EL (cell line): ENCODE measurements at places on chromosomes 3 and 15.

GRCh38 chr15:67413770-67414390 lies 107.1 kb upstream of the C15orf61 start:
- DNase-seq, result peak; percentile 92

- DNase-seq, result peak; percentile 19
These were observed 7.6 kb upstream of the HES1 start for GRCh38 chr3:194128202-194128918.

DNA sequence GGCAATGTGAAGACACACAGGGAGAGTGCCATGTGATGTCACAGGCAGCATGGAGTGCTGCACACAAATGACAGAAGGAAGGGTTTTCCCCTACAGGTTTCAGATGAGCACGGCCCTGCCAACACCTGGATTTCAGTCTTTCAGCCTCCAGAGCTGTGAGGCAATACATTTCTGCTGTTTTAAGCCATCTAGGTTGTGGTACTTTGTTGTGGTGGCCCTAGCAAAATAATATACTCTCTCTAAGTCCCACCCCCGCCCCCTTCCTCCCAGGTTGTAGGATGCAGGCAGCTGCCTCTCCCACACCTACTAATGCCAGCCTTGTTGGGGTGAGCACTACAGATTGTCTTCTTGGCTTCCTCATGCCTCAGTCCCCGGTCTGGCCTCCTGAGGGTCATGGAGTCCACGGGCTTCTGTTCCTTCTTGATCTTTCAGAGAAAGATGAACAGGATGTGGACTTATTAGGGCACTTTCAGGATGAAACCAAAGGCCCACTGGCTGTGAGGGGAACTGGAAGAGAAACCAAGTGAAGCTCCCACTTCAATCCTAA lies 180.0 kb downstream of the CD47 start:
- no peak for DNase-seq

DNA sequence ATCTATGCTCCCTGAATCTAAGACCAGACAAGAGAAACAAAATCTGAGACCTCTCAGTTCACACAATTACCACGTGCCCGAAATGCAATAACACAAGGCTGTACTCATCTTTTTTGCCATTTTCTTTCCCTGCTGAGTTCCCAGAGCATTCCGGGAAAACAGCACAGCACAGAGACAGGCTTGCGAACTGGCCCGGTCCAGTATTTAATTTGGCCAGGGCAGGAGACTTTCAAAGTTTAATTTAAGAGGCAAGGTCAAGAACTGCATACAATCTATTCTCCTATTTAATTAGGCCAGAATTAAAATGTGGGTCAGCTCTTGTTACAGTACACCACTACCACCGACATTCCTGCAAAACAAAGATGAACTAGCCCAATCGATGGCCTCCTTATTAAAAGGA lies 87.5 kb upstream of the SNRPA1 start:
- DNase-seq, result no peak

GRCh38 chr3:137787529-137787928 lies 23.4 kb downstream of the SOX14 start:
- DNase-seq, result no peak

DNA sequence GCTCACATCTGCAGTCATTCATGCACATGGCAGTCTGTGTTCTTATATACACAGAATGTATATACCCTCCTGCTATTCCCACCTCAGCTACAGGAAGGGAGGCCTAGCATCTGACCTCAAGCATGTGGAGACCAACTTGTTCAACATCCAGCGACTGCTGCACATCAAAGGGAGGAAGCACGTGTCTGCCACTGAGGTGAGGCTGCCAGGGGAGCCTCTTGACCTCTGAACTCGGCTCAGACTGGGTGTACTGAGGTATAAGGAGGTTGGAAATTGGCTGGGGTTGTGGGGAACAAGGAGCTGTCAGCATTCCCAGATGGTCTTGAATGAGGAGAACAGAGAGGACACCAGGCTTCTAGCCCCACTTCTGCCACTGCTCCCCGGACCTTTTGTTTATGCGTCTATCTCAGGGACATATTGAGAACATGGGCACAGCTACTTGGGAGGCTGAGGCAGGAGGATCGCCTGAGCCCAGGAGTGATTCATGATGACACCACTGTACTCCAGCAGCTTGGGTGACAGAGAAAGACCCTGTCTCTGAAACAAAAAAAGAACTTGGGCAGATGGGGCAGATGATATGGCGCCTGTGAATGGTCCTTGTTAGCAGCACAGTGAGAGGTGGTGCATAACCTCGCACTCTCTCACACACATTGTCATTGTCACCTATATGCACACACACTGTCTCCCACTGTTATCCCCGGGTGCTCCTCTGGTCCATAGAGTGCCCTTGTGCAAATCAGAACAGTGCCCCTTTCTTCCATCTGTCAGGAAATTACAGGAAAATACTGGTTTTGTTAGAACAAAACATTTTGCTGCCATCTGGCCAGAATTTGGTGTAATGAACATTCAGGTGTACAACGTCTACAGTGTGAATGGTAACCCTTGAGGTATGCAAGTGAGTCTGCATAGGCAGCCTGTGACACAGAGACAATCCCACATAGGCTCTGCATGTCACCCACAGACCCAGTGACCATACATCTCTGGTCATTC lies 5.4 kb downstream of the VILL start:
- DNase-seq, result no peak

GRCh38 chr3:107062787-107063186 lies 314.5 kb upstream of the CCDC54 start:
- DNase-seq, result peak; percentile 65

- DNase-seq, result peak; percentile 56
These were observed 30.7 kb upstream of the WDR49 start for GRCh38 chr3:167684388-167684993.

DNA sequence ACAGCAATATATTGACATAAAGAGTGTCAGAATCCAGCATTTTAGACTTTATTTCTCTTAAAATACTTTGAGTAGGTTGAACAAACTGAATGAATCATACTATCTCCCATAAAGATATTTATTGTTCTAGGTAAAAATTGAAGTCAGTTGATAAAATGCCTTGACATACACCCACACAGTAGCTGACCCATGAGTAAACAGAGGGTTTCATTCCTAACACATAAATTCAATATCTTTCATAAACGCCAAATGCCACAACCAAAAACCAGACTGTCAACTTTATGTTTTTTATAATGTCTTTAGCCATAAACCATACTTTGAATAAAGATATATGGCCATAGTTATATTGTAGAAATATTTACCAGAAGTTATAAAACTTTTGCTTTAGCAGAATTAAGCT lies 742.4 kb downstream of the NAALADL2 start:
- no peak for DNase-seq

GRCh38 chr3:138180375-138181029 lies 5.8 kb upstream of the DBR1 start:
- peak; percentile 28 for DNase-seq

DNA sequence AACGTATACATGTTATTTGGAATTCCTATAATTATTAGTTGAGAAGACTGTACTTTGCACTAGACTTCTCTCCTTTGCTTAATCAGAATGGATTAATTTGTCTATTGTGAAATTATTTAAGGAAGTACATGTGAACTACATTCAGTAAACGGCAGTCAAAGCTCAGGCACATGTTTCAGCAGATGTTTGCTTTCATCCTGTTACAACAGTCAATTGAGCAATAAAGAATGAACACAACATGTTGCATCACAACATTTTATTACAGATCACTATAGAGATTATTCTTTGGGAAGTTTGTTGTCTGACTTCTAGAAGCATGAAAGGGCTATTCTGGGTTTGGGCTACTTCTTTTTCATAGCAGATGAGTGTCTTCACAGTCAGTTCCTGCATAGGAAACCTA lies 39.2 kb downstream of the RAB27A start:
- DNase-seq, result peak; percentile 23

- DNase-seq, result no peak
These were observed 21.7 kb downstream of the KCNMB3 start for GRCh38 chr3:179229177-179229576.

- DNase-seq, result no peak
These were observed 321.7 kb downstream of the GABRG3 start for GRCh38 chr15:27292641-27293040.

DNA sequence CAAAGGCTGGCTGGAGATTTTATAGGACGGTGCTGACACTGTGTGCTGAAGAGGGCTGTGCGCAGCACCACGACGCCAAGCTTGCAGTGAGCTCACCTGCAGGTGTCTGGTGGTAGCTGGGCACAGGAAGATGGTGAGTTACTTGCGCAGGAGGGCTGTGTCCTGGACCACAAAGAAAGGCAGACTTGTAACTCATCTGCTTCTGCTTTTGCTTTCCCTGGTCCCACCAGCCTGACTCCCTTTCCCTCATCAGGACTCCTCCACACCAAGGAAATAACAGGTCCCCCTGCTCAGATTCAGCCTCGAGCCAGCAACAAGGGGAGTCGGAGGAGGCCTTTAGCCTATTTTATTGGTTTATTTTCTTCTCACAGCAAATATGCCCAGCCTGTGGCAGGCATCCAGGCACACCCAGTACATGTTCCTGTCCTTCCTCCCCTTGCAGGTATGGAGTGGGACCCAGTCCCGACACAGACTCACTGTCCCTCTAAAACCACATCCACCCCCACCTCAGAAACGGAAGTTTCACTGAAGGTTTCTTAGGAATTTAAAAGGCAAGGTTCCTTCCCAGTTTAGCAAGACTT lies 35.6 kb upstream of the FLNB start:
- no peak for DNase-seq

DNA sequence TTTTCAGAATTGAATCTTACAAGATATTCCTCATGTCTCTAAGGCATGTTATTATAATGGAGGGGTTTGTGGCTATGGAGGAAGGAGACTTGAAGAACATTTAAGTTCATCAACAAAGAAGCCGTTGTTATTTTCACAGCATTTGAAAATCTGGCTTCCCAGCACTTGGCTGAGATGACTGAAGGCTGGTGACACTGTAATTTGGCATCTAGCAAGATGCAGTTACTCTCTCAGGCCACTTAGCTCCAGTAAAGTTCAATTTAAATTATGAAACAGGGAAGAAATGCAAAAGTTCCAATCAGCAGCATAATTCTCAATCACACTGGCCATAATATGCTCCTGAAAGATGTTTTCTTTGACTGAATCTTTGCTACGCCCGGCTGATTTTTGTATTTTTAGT lies 139.4 kb upstream of the NUDT16 start:
- DNase-seq, result no peak
